Activated T-helper 1 cell treated with anti-CD3 and anti-CD28 coated beads, Interleukin-2, amount 50 U/mL, for 16 hours (primary cell): ENCODE measurements at places on chromosomes 1 and 21.

DNA sequence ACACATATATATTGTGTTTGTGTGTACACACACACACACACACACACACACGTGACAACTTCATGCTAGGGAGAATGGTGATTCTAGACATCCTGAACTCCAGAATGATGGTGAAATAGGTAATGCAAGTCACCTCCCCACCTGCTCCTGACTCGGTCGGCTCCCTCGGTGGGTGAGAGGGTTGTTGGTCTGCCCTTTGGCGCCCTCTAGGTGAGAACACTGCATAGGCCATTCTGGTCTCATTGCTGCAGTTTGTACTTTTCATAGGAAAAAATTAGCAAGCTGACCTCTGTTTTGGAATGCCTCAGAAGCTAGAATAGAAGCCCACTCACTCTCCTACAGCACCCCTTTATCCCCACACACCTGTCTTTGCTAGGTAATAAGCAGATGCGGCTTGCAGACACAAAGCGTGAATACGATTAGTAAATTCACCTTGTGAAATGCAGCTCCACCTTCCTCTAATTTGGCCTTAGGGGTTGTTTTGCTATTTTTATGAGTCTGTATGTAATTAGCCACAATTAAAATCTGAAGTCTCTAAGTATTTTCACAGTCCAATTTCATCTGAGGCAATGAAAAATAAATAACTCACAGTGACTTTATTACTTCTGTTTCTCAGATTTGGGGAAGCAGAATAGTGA is 130.0 kb upstream of the KCNJ15 start:
- DNase-seq, result peak; percentile 4

DNA sequence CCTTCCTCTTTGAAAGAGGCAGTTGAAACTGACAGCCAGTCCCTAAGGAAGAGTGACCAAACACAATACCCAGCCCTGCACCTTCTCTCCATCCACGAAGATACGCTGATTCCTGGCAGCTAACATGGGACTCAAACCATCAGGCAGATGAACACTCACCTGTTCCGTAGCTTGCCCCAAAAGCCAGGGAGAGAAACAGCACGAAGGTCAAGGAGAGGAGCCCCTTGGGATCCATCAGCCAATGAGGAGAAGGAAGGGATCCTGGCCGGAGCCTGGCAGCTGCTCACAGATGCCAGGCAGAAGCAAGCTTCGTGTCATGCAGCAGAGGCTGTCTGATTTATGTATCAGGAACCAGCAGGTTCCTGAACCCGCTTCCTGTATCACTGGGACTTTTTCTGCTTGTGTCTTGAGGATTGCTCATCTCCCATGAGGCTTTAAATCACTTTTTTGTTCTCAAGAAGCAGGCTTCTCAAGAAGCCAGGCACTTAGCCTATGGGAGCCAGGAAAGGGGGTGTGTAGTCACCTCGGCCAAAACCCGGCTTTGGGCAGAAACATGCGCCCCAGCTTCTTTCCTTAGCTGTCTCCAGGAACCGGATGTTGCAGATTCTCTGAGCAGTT is at the start of gene SLAMF1:
TSS of gene SLAMF1 (minus strand) at position 334 of the 618 bp plus-strand sequence. CDS start at position 235, 99 bp downstream.
- no peak for DNase-seq

DNA sequence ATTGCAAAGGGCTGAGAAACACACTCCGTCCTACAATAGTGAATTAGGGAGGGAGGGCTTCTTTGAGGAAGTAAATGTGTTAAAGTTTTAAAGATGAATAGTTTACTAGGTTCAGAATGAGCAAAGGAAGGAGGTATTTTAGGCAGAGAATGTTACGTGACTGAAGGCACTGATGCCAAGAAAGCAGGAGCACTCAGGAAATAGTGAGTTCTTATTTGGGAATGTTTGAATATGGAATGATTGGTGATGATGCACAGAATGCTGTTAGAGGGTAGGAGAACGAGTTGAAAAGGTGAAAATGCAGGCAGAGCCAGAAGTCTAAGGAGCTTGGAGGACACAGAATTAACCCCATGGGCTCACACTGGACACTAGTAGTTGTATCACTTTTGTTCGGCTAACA is 108.0 kb downstream of the NRIP1 start:
- DNase-seq, result no peak

DNA sequence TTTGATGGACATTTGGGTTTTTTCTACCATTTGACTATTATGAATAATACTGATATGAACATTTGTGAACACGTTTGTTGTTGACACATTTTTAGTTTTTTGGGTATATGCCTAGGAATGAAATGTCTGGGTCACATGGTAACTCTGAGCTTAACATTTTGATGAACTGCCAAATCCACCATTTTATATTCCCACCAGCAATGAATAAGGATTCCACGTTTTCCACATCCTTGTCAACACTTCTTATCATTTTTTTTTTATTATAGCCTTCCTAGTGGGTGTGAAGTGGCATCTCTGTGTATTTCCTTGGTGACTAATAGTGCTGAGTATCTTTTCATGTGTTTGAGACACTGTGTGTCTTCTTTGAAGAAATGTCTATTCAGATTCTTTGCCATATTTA is 67.6 kb downstream of the RASAL2 start:
- DNase-seq, result no peak

- no peak for DNase-seq
Observed at GRCh38 chr1:234776876-234777855, 167.2 kb upstream of the IRF2BP2 start.

DNA sequence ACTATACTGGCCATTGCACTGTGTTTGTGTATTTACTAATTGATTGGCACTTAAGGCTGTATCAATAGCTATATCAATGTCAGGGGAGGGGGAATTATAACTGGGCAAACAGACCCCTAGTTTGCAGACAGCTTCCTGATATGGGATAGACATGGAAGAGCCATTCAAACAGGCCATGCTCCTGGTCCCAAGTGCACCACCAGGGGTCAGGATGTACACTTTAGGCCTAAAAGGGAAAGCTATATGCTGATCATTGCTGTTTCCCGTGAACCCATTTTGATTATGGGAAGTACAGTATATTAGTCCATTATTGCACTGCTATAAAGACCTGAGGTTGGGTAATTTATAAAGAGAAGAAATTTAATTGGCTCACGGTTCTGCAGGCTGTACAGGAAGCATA is 124.9 kb upstream of the BACE2 start:
- no peak for DNase-seq

GRCh38 chr1:94020764-94021579 is 100.0 kb downstream of the ABCA4 start:
- no peak for DNase-seq

GRCh38 chr1:27391511-27392095 is 819 bp upstream of the GPR3 start:
- no peak for DNase-seq

DNA sequence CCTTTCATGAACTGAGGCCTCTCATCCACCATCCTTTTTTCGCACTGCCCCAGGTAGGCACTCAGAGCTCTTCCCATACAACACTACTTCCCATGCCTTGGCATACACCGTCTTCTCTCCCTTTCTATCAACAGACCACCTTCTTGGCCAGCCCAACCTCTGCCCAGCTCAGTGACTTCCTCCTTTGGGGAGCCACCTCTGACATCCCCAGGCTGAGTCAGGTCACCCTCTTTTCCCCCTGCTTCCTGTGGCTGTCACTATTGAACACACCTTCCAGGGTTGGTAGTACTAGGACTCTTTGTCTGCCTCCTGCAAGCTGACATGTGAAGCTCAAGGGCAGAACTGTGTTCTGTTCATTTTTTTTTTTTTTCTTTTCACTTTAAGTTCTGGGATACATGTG is 283.2 kb downstream of the SETD4 start:
- no peak for DNase-seq

DNA sequence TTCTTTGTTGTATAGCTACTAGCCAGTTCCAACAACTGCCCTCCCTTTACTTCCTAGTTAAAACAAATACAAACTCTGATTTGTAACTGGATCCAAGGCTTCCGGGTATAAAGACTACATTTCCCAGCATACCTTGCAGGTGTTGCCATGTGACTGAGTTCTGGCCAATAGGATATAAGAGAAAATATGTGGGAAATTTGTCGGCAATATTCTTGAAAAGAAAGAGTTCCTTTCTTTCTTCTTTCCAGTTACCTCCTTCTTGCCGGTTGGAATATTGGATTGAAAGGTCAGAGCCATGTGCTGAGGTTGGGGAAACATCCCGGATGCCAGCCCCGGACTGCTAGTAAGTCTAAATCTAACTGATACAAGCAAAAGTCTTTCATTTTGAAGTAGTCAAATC is 23.0 kb upstream of the ZBTB40 start:
- no peak for DNase-seq

GRCh38 chr1:169989246-169989645 is 85.2 kb downstream of the KIFAP3 start:
- no peak for DNase-seq

GRCh38 chr1:116147114-116147510 is 35.9 kb downstream of the MAB21L3 start:
- DNase-seq, result no peak

- no peak for DNase-seq
Observed at GRCh38 chr1:205967554-205968335, 24.5 kb upstream of the SLC26A9 start.

DNA sequence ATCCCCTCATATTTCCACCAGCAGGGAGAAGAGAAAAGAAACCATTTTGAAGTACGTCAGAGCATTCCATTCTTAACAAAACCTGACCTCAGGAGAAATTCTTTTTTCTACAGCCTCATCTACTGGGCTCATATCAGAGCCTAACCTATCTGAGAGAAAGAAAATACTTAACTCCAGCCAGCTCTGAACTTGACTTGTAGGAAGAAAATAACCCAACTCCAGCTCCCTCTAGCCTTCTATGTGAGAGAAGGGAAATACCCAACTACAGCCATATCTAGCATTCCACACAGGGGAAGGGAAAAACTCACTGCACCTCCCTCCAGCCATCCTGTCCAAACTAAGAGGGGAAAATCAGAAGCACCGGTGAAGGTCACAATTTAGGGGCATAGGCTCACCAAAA is 57.7 kb downstream of the SPATA6 start:
- no peak for DNase-seq

- no peak for DNase-seq
Observed at GRCh38 chr1:11198851-11199594, 9.9 kb downstream of the ANGPTL7 start.

DNA sequence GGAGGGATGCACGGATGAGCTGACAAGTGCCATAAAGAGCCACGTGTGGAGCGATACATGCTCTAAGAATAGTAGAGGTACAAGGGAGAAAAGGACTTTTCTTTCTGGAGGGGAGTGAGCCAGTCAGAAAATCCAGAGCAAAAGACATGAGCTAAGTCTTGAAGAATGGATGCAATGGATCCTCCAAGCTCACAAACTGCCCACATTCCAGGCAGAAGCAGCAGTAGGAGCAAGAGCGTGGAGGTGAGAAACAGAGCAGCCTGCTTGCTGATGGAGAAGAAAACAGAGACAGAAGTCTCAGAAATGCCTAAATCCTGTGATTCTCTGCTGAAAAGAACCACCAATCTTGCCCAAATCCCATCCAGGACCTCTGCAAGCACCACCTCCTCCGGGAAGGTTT is 78.2 kb upstream of the RALGPS2 start:
- DNase-seq, result no peak

DNA sequence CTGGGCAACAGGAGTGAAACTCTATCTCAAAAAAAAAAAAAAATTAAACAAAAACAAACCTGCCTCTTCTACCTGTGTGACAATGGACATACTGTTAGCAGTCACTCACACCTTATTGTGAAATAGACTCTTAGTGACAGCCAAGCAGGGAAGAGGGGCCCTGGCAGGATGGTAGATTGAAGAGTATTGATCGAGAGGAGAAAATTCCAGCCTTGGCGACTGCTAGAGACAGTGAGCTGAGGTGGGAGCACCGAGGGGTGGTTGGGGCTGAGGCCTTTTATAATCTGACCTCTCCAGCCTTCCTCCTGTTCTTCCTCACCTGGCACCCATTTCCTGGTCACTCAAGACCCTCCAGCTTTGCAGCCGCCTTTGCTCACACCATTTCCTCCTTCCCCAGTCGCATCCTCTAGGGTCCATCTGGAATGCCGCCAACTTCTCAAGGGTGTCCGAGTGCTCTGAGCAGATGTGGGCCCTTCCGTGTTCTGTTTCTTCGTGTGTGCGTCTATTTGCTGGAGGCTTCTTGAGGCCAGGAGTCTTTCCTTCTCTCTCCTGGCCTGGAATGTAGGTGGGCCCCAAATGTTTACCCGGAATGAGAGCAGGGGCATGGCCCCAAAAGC is 196.9 kb upstream of the TMEM51 start:
- DNase-seq, result no peak

DNA sequence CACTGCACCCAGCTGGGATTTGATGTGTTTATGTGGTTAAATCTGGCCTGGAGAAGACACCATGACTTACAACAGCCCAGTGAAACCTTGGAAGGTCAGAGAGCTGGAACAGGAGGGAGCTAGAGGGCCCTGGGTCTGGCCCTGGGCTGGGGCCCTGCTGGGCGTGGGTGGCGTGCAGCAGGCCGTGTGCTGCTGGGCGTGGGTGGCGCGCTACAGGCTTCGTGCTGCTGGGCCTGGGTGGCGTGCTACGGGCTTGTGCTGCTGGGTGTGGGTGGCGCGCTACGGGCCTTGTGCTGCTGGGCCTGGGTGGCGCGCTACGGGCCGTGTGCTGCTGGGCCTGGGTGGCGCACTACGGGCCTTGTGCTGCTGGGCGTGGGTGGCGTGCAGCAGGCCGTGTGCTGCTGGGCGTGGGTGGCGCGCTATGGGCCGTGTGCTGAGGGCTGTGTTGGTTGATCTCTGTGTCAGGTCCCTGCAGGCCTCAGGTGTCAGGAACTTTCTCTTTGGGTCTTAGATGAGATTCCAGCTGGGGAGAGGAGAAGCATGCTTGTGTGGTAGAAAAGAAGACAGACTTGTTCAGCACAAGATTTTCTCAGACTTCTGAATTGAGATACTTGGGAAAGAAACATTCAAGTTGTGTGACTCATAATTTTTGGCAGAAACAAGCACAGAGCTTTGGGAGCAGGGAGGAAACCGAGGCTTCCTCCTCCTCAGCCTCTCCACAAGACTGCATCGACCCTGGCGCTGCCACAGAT is 66.0 kb downstream of the COL18A1 start:
- DNase-seq, result peak; percentile 17

- no peak for DNase-seq
Observed at GRCh38 chr1:67889466-67889865, 56.2 kb upstream of the GNG12 start.

DNA sequence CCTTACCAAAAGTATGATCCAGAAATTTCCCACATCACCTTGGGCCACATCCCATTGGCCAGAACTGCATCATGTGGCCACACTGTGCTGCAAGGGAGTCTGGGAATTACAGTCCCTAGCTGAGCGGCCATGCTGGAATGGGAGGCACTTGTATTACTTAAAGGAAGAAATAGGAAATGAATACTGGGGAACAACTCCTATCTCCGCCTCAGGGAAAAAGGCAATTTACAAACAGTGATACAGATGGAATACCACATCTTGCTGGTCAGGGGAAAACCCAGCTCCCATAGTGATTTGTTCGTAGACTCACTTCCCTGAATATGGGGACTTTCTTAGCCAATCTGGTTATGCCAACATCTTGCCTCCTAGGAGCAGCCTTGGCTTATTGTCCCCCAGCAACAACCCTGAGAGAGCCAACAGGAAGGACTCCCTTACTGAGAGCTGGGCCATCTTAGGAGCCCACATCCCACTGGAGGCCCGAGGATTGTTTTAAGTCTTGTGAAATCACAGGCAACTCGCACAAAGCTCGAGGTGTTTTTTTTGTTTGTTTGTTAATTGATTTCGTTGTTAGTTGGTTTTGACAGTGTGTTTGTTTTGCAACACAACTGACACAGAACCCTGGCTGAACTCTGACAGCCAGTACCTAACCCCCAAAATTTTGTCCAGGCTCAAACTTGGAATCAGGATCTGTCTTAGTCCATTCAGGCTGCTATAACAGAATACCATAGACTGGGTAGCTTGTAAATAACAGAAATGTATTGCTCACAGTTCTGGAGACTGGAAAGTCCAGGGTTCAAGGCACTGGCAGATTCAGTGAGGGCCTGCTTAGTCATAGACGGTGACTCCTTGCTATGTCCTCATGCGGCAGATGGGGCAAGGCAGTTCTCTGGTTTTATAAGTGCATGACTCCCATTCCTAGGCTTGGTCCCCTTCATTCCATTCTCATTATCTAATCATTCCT is 14.9 kb downstream of the CDA start:
- DNase-seq, result no peak
